Choroid plexus epithelial cell (primary cell): ENCODE measurements at places on chromosomes 2 and 18.

- DNase-seq = no peak
These were observed 39.7 kb upstream of the SALL3 start for GRCh38 chr18:78939734-78940494.

- DNase-seq = peak; percentile 59
These were observed 32.5 kb upstream of the IL1RL1 start for GRCh38 chr2:102278720-102279390.

DNA sequence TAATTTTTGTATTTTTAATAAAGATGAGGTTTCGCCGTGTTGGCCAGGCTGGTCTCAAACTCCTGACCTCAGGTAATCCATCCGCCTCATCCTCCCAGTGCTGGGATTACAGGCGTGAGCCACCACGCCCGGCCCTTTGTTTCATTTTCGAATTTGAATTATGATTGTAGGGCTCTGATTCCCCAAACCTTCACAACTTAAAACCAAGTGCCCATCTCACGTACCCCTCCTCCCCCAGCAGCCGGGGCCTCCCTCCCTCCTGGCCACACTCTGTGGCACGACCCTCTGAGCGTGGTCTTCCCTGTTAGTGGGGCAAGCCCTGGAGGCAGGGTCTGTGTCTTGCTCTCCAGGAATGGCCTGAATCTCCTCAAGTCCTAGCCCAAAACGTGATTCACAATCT is 166.5 kb downstream of the ASB1 start:
- no peak for DNase-seq

DNA sequence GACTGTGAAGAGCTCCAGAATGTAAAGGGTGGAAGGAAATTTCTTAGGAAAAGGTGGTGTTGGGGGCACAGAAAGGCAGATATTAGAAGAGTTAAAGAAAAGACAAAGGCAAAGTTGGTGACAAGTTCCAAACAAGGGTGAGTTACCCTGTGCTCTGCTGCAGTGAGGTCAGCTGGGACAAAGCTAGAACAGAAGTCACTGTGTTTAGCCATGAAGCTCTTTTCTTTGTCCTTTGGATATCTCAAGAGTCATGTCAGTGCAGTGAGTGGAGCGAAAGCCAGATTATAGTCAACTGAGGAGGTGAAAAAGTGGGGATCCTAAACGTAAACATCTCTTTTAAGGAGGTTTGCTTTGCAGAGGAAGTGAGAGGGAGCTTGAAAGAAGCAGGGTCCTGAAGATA is 187.8 kb upstream of the ALPP start:
- no peak for DNase-seq

GRCh38 chr2:143844986-143845385 is 674.9 kb downstream of the ZEB2 start:
- DNase-seq = no peak

DNA sequence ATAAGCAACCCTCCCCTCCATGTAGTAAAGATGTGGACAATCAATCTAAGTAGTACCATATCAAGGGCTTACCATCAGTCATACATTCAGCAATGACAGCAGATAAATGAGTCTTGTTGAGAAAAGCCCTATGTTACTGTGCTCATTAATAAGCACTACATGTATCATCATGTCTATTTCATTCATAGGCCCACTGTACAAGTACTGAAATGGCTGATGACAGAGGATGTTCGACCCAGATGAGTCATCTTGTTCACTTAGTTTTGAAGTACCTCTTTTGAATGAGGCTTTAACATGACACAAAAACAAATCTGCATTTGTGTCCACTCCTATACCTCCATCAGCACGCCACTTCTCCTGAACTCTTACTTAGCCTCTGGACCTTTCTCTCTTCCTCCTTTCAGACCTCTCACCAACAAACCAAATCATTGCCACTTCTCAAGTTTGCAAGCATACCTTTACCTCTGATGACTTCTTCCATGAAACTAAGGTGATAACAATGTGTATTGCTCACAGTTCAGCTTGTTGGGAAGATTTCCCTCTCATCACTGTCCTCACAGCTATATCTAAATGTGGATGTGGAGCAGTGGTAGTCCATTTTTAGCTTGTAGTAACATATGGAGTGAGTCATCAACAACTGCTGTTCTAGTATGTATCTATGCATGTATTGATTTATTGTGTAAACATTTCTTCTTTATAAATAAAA is 921.0 kb upstream of the SLC39A10 start:
- no peak for DNase-seq

DNA sequence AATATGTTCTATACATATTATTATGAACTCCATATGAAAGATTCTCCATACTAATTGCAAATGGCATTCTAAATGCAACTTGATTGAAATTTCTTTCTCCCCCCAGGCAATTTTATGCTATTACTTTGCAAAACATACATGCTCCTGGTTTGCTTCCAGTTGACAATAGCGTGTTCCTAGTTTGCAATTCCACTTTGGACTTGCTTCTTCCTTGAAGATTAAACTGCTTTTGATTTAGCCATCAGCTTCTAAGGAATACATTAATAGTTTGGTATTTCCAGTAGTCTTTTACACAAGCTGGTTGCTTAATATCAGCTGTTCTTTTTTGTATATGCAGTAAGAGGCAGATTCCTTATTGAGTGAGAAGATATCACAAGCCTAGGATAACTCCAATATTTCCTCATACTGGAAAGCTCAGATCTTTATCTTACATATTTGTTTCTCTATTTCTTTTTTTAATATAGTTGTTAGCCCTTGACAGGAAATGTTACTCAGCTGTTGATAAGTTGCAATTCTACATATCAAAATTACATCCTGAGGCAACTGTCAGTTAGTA is 1941.7 kb upstream of the LRRTM1 start:
- no peak for DNase-seq

GRCh38 chr2:212811921-212812320 is 273.3 kb upstream of the ERBB4 start:
- no peak for DNase-seq

GRCh38 chr2:227308784-227309183 is 16.3 kb upstream of the MFF start:
- peak; percentile 5 for DNase-seq

- no peak for DNase-seq
These were observed 890.6 kb upstream of the LRRTM1 start for GRCh38 chr2:81195017-81195773.

- no peak for DNase-seq
These were observed 40.4 kb upstream of the ATIC start for GRCh38 chr2:215271446-215271845.

GRCh38 chr2:30757749-30758148 is 49.5 kb downstream of the CAPN13 start:
- DNase-seq = no peak

GRCh38 chr18:41768467-41768866 is 186.6 kb upstream of the PIK3C3 start:
- DNase-seq = no peak

DNA sequence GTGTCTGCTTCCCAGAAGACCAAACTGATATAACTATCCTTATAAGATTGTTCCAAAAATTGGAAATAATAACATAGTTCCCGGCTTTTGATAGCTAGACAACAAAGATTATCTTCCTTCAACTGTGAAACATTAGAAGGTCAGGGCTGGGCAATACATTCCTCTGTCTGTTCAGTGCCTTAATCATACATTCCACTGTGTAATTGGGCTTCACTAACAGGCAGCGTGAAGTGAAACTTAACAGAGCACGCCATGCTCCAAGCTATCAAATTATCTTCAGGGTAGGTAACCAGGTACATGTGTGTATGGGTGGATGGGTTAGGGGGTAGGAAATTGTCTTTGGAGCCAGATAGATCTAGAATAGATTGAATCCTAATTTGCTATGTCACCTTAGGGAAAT is 23.5 kb upstream of the ARL5A start:
- DNase-seq = peak; percentile 26

DNA sequence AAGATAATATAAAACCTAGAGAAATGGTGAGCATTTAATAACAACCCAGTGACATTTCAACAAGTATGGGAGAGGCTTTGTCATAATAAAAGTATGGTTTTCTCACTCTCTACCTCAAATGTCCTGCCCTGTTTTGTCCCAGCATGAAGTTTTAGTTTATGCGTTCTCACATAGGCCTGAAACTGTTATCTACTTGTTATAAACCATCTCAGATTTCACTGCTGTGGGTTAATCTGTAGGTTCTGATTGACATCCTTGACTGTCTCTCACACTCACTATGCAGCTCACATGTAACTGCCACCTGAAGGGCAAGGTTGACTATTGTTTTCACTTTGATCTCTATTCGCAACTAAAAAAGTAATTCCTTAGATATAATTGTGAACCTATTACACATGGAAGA is 44.9 kb downstream of the ZEB2 start:
- no peak for DNase-seq

- no peak for DNase-seq
These were observed 176.3 kb downstream of the ANKRD30B start for GRCh38 chr18:14924226-14924625.

- DNase-seq = no peak
These were observed 52.6 kb downstream of the SLC4A5 start for GRCh38 chr2:74290466-74291217.

DNA sequence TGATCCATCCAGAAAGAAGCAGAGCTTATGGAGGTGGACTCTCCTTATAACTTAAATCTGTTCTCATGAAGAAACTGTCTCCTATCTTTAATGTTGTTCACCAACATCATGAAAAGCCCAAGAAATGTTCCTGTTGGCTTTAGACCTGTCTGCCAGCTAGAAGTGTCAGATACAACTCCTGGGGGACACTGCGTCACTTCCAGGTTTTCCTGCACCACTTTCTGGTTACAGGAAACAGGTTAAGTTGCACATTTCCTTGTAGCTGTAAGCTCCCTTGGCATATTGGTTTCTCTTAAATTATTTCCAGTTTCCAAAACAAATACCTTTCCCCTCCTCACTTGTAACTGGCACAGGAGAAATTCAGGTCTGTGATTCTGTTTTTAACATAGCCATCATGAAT is 2.9 kb downstream of the CEP68 start:
- DNase-seq = no peak

GRCh38 chr2:38551171-38551570 is 51.6 kb downstream of the HNRNPLL start:
- DNase-seq = no peak

DNA sequence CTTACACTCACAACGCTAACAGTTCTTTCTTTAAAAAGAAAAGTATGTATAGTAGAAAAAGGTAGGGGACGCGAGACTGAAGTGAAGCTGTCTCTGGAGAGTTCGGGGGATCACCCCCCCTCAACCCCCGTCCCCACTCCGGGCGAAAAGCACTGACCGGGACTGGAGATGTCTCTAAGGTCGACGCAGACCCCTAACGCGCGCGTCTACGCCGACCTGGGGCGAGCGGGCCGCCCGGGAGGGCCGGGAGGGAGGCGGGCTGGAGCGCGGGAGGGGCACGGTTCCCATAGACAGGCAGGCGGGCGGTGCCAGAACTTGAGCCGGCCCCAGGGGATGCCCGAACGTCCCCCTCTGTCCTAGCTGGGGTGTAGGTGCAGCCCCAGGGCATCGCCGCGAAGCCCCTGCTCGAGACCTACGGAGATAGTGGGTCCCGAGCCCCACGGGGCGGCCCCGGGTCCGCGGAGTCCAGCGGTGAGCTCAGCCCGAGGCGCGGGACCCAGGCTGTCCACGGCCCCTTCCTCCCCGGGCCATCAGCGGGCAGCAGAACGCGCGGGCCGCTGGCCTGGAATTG is 82.2 kb downstream of the CHRNA1 start:
- DNase-seq = no peak

GRCh38 chr2:115165529-115166109 is 723.2 kb downstream of the DPP10 start:
- DNase-seq = peak; percentile 45
